DMS79 (cell line): ENCODE measurements at places on chromosomes 3 and 15.

DNA sequence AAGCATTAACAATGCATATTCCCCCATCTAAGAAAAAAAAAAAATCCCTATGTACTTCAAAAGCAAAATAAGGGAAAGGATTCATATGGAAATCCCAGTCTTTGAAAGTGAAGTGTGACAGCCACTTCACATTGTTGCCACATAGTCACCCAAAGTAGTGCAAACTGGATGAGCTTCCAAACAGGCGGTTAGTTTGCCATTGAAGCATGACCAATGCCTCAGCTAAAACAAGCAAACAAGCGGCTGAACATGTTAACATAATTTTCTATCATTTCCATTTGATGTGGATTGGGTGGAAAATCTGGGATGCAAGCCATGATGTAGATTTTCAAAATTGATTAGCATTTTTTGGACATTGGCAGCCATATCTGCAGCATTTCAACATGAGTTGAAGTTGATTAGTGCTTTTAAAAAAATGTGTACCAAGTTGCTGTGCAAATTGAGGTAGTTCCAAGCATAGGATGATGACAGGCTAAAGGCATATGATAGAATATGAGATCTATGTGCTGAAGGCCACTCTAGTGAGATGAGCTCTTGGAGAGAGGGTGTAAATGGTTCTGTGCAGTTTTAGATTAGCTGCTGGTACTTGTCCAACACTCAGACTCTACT lies 405.2 kb downstream of the NR2F2 start:
- no peak for DNase-seq

DNA sequence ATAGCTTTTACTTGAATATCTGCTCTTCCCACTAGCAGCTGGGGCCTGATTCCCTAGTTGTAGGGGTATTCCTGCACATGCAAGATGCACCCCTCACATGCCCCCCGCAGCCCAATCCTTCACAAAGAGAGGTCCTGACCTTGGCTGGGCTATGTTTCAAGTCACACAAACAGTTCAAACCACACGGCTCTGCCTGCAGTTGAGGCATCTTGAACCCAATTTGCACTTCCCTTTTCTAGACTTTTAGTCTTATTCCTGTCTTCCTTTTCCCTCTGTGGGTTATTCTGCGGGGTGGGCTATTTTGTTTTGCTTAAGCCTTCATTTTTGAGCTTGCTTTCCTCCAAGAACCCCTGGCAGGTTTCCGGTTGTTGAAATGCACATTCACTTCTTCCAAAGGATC lies 13.3 kb upstream of the CCR1 start:
- DNase-seq = no peak

GRCh38 chr15:77909182-77909940 lies 168.2 kb downstream of the TBC1D2B start:
- DNase-seq = no peak

GRCh38 chr15:78130466-78131294 lies 565 bp downstream of the CIB2 start:
- DNase-seq = no peak

DNA sequence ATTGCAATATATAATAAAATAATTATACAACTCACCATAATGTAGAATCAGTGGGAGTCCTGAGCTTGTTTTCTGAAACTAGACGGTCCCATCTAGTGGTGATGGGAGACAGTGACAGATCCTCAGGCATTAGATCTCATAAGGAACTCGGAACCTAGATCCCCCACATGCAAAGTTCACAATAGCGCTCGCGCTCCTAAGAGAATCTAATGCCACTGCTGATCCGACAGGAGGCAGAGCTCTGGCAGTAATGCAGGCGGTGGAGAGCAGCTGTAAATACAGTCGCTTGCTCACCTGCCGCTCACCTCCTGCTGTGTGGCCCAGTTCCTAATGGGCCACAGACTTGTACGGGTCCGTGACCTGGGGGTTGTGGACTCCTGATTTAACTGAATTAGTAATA lies 87.8 kb downstream of the P3H2 start:
- no peak for DNase-seq

- DNase-seq = no peak
Observed at GRCh38 chr3:30577788-30578187, 28.6 kb upstream of the TGFBR2 start.

- no peak for DNase-seq
Observed at GRCh38 chr15:92495446-92495845, 101.8 kb downstream of the ST8SIA2 start.
